ENCODE measurements at places on chromosomes 11 and 22. TPM values are rescaled to one million over a fixed set of nuclear protein-coding genes. Genes with fewer than 3 reads are reported as not detected.
A peak's percentile ranks its signal among the peaks of the same experiment; 100 is the strongest.

Gene FOLR2
- total RNA-seq = not detected

Gene CD3D
- total RNA-seq = 305 TPM

Gene KRTAP5-2
- total RNA-seq = not detected

Gene HMOX1
- 0.61 TPM for total RNA-seq

Gene KLHL35
- total RNA-seq = 0.65 TPM

GRCh38 chr22:27284324-27284723, 517.2 kb downstream of the MN1 start:
- H3K27ac ChIP-seq = no peak overlapping the region
- no peaks in the 10 kb centered on the region for H3K4me1 ChIP-seq
- no peaks in the 10 kb centered on the region for H3K36me3 ChIP-seq
- peaks cover 8% of the 10 kb centered on the region for H3K27me3 ChIP-seq

DNA sequence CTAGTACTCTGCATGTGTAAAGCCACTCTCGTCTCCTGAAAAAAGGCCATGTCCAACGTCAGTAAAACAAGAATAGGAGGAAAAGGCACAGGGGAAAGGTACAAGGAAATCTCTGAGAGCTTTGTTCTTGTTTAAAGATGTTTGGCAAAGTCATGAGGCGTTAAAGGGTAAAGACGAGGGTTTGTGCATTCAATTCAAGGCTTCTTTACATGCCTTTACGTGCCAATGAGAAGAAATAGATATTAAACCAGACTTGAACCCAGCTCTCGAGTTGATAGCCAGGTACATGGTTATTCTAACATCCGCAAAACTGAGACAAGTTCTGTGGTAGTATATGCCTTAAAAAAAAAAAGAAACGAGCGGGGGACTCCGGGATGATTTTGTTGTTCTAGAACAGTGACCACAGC, 704 bp upstream of the CFL1 start:
- DNase-seq = no peak
- peak overlapping the region; percentile 95 for H3K27ac ChIP-seq
- peak overlapping the region; percentile 91 for H3K4me3 ChIP-seq

DNA sequence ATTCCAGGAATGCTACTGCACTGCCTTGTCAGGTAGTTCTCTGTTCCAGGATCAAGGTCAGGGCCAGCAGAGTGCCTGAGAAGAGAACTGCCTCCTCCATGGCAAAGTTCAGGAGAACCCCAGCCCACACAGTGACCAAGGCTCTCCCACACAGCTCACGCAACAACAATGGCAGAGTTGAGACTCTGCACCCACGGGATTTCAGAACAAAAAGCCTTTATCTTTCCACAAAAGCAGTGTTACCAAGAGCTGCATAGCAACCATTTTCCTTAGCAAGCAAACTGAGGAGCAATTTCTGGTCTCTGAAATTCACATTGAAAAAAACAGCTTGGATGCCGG, 11.1 kb downstream of the PLAAT3 start:
- no peaks in the 10 kb centered on the region for H3K36me3 ChIP-seq
- H3K4me1 ChIP-seq = peaks cover 4% of the 10 kb centered on the region
- no peak overlapping the region for H3K4me3 ChIP-seq
- no peak overlapping the region for H3K27ac ChIP-seq
- no peaks in the 10 kb centered on the region for H3K27me3 ChIP-seq

DNA sequence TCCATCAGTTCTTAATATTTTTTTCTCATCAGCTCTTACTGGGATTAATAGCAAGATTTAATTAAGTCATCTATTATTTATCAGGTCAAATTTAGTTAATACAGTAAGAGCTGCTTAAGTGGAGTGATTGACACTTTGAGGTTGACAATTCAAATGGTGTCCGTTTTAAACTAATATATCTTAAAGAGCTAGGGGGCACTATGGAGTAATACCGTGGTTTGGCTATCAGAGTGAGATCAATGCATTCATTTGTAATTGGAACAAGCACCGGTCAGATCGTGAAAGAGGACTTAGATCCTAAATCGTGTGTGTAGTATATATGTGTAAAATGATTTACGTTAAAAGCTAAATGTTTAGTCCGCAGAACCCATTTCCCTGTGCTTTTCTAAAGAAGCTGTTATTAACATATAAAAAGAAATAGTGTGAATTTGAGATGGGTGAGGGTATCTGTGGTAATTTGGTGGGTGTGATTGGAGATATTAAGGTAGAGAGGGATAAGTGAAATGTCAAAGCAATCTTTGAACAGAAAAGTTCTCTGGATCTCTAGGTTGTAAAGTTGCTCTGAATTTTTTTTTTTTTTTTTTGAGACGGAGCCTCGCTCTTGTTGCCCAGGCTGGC, 2.3 kb downstream of the SIK2 start:
- no peaks in the 10 kb centered on the region for H3K27me3 ChIP-seq
- no peaks in the 10 kb centered on the region for H3K36me3 ChIP-seq
- peaks cover 27% of the 10 kb centered on the region for H3K4me1 ChIP-seq
- H3K27ac ChIP-seq = no peak overlapping the region

- H3K4me1 ChIP-seq = peaks cover 27% of the 10 kb centered on the region
- H3K36me3 ChIP-seq = peaks cover 27% of the 10 kb centered on the region
- H3K27ac ChIP-seq = peak overlapping the region; percentile 95
These were observed 9.7 kb downstream of the MCAM start for GRCh38 chr11:119307219-119307618.

GRCh38 chr11:131600628-131601027, 230.2 kb downstream of the NTM start:
- peaks cover 8% of the 10 kb centered on the region for H3K27me3 ChIP-seq
- H3K4me1 ChIP-seq = no peaks in the 10 kb centered on the region
- H3K27ac ChIP-seq = no peak overlapping the region
- no peak for DNase-seq
- H3K4me3 ChIP-seq = no peak overlapping the region

- H3K27ac ChIP-seq = no peak overlapping the region
- H3K27me3 ChIP-seq = peaks cover 3% of the 10 kb centered on the region
- no peak overlapping the region for H3K4me3 ChIP-seq
These were observed 164.5 kb upstream of the POU2AF2 start for GRCh38 chr11:111081021-111081511.

DNA sequence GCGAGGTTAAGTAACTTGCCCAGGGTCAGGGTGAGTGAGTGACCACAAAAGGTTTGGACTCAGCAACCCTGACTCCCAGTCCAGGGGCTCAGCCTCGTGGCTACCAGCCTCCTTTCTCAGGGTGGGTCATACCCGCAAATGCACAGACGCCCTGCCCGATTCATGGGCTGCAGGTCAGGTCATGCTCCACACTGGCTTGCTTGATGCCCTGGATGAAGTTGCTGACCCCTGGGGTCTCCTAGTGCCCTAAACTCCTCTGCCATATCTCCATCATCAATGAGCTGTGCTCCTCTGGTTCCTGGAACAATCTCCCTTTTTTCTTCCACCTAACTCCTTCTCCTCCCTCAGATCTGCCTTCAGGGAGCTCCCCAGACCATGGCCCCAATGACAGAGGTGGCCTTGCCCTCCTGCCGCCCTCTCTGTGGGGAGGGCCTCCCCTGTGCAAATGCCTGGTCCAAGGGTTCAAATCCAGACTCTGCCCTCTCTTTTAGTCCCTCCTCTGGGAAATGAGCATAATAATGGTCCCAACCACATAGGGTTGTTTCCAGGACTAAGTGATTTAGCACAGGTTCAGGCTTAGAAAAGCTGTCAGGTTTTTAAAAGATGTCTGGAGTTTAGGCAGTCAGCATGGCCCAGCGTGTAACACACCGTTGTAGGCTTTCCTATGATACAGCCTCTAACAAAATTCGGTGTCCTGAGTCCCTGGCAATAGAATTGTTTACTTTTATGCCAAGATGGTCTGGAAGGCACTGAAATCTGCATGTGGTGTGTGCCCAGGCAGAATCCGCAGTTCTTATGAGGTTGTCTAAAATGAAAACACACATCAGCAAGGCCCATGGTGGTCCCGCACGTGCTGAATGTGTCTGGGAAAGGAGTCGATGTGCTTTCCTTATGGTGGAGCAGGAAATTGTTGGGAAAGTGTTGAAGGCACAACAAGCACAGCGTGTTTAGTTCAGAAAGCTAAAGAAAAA, 63.6 kb downstream of the CD82 start:
- peaks cover 7% of the 10 kb centered on the region for H3K4me1 ChIP-seq
- no peak overlapping the region for H3K4me3 ChIP-seq
- H3K36me3 ChIP-seq = no peaks in the 10 kb centered on the region
- DNase-seq = peak; percentile 0
- no peak overlapping the region for H3K27ac ChIP-seq

GRCh38 chr11:78922859-78923625, 348.4 kb upstream of the NARS2 start:
- H3K4me1 ChIP-seq = no peaks in the 10 kb centered on the region
- no peak for DNase-seq
- H3K4me3 ChIP-seq = no peak overlapping the region
- no peaks in the 10 kb centered on the region for H3K36me3 ChIP-seq
- H3K27ac ChIP-seq = no peak overlapping the region

DNA sequence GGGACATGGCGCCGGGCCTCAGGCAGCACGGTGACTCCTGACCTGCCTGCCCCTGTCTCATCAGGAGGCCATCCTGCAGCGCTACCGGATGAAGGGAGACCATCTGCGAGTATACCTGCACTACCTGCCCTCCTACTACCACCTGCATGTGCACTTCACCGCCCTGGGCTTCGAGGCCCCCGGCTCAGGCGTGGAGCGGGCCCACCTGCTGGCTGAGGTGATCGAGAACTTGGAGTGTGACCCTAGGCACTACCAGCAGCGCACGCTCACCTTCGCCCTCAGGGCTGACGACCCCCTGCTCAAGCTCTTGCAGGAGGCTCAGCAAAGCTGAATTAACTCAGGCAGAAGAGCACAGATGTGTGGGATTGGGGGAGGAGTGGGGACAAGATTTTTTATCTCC, 10.2 kb upstream of the ST3GAL4 start:
- no peak overlapping the region for H3K4me3 ChIP-seq
- H3K27ac ChIP-seq = no peak overlapping the region
- no peaks in the 10 kb centered on the region for H3K27me3 ChIP-seq
- no peak for DNase-seq
- peaks cover 16% of the 10 kb centered on the region for H3K36me3 ChIP-seq

- peaks cover 8% of the 10 kb centered on the region for H3K27me3 ChIP-seq
- no peaks in the 10 kb centered on the region for H3K36me3 ChIP-seq
- DNase-seq = peak; percentile 45
These were observed 108.0 kb upstream of the ANO1 start for GRCh38 chr11:69969890-69970784.

DNA sequence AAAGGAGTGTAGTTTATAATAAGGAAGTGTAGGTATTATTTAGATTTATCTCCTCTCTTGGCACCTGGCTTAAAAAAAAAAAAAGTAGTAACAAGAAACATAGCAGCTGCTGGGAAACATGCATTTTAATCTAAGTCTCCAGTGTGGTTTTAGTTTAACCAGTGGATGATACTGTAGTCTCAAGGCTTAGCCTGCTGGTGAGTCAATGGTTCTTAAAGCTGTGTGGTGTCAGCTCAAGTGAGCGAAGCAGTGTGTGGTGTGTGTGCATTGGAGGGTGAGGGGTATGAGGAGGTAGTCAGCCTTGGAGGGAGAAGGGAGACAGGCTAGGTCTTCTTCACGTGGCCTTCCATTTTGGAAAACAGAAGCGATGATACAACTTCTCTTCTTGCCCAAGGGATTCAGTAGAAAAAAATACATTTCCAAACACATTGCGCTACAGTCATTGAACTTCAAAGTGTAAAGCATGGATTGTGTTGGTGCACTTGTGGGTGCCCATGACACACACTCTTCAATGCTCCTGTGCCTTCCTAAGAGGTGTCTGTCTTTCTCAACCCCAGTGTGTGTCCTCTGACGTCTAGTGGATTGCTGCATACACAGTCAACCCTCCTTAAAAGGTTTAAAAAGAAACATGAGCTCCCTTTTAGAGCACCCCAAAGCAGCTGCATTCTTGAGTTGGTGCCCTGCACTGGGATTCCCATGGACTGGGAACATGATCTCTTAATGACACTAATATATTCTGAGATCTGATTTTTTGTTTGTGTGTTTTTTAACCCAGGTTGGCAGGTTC, 40.1 kb downstream of the ZBTB16 start:
- H3K4me3 ChIP-seq = no peak overlapping the region
- H3K27me3 ChIP-seq = no peaks in the 10 kb centered on the region
- DNase-seq = no peak
- no peaks in the 10 kb centered on the region for H3K36me3 ChIP-seq
- H3K27ac ChIP-seq = no peak overlapping the region

DNA sequence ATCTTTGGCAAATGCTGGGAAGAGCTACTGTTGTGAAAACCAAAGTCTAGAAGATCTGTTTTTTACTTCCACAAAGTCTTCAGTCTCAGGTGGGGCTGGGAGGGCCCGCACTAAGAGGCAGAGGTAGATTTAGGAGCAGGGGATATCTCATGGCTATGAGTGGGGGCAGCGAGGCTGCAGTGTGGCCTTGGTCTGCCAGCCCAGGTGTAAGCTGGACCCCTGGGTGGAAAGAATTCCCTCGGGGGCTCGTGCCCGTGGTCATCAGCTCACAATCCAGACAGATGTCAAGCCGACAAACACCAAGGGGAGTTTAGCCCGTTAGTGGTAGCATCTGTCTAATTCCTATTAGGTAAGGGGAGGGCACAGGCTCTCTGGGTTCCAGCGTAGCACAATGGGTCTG, 9.0 kb downstream of the PKNOX2 start:
- H3K4me1 ChIP-seq = no peaks in the 10 kb centered on the region
- no peaks in the 10 kb centered on the region for H3K36me3 ChIP-seq
- H3K4me3 ChIP-seq = no peak overlapping the region

DNA sequence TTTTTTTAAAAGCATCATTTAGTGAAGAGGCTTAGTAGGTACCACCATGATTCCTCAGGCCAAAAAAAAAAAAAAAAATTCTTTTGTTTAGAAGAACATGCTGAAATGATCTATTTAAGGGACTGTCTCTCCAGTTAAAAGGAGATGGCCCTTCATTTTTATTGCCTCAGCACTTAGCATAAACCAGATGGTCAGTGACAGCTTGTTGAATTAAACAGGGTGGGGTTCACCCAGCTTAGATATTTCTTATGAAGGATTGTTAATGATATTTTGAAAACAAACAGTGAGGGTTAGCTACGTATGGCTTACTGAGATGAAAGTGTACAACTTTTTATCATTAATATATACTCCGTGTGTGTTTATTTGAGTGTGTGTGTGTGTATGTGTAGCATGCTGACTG, 203.7 kb downstream of the FAM181B start:
- no peak overlapping the region for H3K4me3 ChIP-seq
- H3K36me3 ChIP-seq = no peaks in the 10 kb centered on the region
- no peaks in the 10 kb centered on the region for H3K27me3 ChIP-seq
- no peak overlapping the region for H3K27ac ChIP-seq

GRCh38 chr11:2382936-2383851, 6.1 kb downstream of the CD81 start:
- no peak for DNase-seq
- peaks cover 5% of the 10 kb centered on the region for H3K36me3 ChIP-seq
- peaks cover 67% of the 10 kb centered on the region for H3K4me1 ChIP-seq
- no peaks in the 10 kb centered on the region for H3K27me3 ChIP-seq
- no peak overlapping the region for H3K4me3 ChIP-seq

DNA sequence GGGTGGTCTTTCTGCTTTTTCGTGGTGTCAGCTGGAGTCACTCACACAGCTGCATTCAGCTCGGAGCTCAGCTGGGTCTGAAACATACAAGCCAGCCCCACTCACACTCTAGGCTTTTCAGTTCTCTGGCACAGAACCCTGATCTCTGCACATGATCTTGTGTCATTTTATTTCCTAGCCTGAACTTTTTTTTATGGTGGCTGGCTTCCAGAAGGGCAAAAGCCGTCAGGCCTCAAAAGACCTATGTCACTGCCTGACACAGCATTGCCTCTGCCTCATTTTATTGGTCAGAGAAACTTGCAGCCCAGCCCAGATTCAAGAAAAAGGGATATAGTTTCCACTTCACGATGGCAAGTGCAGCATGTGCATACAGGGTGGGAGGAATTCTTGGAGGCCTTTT, 117.8 kb downstream of the NTM start:
- no peaks in the 10 kb centered on the region for H3K4me1 ChIP-seq
- H3K36me3 ChIP-seq = no peaks in the 10 kb centered on the region
- H3K27me3 ChIP-seq = no peaks in the 10 kb centered on the region
- no peak overlapping the region for H3K27ac ChIP-seq
- no peak overlapping the region for H3K4me3 ChIP-seq
- no peak for DNase-seq

GRCh38 chr11:123197711-123198110, 2.7 kb upstream of the CLMP start:
- H3K4me3 ChIP-seq = no peak overlapping the region
- peaks cover 45% of the 10 kb centered on the region for H3K27me3 ChIP-seq
- DNase-seq = peak; percentile 46

Measured in activated CD4-positive, alpha-beta T cell treated with anti-CD3 and anti-CD28 coated beads for 36 hours (primary cell).